Activated effector memory CD4-positive, alpha-beta T cell treated with Interleukin-2 at 50 U/mL for 16 hours (primary cell): ENCODE measurements at places on chromosomes 16 and 17.

- DNase-seq: no peak
Observed at GRCh38 chr16:70511833-70512232, 11.5 kb downstream of the COG4 start.

DNA sequence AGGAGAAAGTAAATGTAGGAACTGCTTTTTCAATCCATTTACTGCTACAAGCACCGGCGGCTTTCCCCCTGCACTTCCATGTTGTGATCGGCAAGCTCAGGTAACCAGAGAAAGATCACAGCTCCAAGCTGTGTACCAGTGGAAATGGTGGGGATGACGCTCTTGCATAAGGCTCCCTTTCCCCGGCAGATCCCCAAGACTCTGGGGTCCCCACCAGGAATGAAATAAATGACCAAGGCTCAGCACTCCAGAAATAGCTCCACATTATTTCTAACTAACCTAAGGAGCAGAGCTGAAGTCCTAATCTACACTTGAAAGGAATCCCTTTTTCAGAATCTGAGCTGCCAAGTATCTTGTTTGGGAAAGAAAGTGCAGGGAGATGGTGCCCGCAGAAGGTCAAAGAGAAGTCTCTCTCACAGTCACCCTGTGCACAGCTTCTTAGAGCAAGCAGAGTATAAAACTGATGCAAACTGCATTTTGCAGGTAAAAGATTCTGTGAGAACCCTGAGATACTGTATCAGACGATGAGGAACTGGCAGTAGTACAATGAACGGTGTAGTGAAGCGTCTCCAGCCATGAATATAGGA lies 11.1 kb downstream of the GRB2 start:
- DNase-seq: no peak

DNA sequence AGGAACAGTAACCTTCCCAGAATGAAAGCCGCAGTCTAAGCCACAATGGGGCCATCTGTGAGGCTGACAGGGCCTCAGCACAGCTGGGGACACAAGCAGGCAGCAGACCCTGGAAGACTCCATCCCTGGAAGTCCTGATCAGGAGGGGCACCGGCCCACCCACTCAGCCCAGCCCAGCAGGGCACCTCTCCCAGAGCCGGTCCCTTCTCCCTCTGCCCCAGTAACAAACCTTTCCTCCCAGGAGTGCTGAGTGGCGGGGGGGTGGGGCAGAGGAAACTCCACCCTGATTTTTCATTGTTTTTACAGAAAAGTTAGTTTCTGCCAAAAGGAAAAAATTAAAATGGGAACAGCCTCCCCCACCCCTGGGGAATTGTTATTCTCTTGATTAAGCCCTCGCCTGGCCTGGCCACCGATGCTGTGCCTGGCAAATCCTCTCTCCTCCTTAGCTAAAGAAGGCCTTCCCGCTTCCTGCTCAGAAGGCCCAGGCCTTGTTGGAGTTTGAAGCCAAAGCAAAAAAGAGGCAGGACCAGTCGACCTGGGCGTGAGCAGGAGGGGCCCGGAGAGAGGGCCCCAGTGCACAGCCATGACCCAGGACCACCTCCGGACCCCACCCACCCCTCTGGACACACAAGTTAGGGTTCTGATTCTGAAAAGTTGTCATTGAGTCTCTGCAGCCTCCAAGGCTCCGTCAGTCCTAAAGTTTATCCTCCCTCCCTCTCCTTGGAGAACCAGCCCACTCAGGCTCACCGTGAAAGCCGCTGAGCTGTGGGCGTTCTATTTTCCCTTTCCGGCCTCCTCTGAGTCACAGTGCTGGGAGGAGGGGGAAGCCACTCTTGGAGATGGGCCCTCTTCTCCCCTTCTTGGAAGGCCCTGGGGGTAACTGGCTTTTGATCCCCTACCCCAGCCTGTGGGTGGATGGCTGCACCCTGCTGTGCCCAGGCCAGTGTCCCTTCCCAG lies 128.4 kb upstream of the TNRC6C start:
- no peak for DNase-seq

DNA sequence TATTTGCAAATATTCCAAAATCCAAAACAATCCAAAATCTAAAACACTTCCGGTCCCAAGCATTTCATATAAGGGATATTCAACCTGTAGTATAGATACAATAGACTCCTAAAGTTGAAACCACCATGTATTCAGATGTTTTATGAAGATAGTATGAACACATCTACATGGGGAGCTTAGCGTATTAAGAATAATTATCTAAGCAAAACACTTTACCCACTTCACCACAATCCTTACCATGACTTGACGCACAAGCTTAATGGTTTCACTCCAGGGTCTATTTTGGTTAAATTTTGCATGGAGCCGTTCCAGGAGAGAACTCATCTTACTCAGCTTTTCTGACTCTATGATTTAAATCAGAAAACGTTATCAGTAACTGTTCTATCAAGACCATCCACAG lies 3.5 kb downstream of the MED1 start:
- no peak for DNase-seq

GRCh38 chr17:77288115-77288619 lies 147.4 kb downstream of the SEC14L1 start:
- DNase-seq: no peak

DNA sequence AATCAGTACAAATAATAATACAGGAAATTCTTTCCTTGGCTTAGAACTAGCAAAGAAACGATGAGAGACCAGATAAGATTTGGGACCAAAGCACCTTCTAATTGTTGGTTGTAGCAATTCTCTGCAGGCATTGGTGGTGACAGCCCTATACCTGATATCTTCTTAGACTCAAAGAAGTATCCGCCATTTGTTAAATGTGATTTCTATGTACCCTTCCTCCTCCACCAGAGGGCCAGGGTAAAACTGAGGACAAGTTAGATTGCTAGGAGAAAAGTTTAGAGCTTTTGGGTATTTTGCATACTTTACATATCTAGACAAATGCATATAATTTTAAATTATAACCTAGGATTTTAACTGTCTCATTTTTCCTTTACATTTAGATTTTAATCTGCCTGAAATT lies 304.3 kb downstream of the HS3ST4 start:
- DNase-seq: no peak

DNA sequence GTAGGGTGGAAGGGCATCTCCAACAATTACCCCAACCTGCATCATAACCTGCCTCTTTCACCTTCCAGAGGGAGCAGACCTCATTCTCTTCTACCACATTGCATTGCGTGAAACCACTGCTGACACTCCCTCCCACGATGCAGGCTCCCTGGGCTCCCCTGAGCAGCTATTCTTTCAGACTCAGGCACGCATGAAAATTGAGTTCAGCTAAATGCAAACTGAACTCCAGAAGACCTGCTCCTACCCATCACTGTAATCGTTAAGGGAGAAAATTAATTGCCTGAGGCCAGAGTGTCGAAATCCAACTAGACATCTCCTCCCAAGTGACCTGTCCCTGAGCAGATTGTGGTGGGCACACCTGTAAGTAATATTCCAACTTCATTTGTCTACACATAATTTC lies 186.0 kb downstream of the GRIN2A start:
- no peak for DNase-seq

- DNase-seq: no peak
Observed at GRCh38 chr16:63618896-63619485, 1502.9 kb downstream of the CDH11 start.

DNA sequence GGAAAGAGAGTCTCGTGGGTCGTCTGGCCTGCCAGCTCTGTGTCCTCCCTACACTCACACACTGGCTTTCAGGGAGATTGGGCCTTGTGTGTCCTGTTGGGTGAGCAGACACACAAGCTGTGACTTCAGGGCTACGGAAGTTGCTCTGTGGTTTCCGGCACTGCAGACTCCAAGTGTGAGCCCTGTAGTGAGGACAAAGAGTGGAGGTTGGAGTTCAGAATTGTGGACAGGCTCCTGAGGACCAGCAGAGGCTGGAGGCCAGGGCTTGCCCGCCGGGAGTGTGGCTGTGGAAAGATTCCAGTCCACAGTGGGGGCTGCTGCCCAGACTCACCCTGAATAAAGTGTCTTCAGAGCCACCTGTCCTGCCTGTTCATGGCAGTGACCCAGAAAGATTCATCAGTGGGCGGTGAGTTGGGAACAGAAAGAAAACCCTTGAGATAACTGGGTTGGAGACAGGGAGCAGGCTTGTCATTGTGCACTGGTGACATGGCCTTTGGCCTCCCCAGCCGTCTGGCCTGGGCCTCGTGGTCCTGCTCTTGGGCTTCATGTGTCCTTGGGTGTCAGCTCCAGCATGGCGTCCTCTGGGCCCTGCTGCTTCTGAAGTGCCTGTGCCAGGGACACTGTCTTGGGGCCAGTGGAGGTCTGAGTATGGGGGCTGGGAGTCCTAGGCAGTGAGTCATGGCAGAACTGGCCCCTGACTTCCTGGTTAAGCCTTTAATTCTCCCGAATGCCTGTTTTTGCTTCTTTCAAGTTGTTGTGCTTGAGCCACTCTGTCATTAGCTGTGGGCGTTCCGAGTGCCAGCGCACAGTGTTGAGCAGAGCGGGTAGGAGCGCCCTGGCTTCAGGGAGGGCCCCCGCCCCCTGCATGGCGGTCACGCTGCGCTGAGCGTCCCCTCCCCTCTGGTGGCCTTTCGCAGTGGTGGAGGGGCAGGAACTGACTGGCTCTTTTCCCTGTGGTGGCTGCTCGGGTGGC lies 19.9 kb upstream of the ZNF750 start:
- peak; percentile 51 for DNase-seq

GRCh38 chr17:52148288-52148968 lies 10.1 kb downstream of the CA10 start:
- DNase-seq: no peak

DNA sequence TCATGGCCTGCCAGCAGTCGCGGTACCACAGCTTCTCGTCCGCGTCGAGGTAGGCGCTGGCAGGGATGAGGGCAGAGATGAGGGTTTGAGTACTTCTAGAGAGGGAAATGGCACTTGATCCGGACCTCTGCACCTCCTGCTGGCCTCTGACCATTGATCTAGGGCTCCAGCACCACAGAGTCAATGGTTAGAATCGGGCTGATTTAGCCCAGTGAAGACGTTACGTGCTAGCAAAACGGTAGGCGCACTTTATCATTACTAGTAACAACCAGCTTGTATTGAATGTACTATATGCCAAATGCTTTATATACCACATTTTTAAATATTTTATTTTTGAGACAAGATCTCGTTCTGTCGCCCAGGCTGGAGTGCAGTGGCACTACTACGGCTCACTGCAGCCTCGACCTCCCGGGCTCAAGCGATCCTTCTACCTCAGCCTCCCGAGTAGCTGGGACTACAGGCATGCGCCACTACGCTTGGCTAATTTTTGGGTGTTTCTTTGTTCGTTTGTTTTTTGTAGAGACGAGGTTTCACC lies 526 bp downstream of the TSNAXIP1 start:
- DNase-seq: no peak

- no peak for DNase-seq
Observed at GRCh38 chr16:89061086-89061485, 32.6 kb upstream of the ACSF3 start.

GRCh38 chr17:17970699-17971430 lies 1.3 kb downstream of the TOM1L2 start:
- no peak for DNase-seq

GRCh38 chr17:76543482-76543825 lies 3.6 kb downstream of the PRCD start:
- DNase-seq: no peak

- no peak for DNase-seq
Observed at GRCh38 chr17:13510062-13510461, 91.7 kb downstream of the HS3ST3A1 start.

GRCh38 chr17:17204041-17204591 lies 2.0 kb downstream of the PLD6 start:
- no peak for DNase-seq

GRCh38 chr16:17278988-17279387 lies 191.8 kb downstream of the XYLT1 start:
- DNase-seq: no peak

DNA sequence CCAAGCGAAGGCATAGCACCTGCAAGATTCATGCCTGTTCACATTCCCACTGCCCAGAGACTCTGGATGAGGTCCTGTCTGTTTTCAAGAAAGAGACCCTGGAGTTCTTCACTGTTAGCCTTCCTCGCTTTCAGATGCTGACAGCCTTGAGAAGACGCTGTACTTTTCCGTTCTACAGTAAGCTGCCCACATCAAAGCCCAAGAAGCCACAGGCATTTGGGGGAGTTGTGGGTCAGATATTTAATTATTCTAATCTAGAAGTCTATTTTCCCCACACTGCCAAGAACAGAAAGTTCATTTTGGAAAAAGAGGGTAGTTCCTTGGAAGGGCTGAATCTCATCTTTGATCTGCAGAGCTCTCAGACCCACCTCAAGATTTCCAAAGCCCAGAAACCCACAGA lies 127.9 kb downstream of the AXIN2 start:
- DNase-seq: no peak

- no peak for DNase-seq
Observed at GRCh38 chr16:7651803-7652570, 319.3 kb downstream of the RBFOX1 start.

- peak; percentile 41 for DNase-seq
Observed at GRCh38 chr17:20121359-20122253, 112.4 kb downstream of the SPECC1 start.

DNA sequence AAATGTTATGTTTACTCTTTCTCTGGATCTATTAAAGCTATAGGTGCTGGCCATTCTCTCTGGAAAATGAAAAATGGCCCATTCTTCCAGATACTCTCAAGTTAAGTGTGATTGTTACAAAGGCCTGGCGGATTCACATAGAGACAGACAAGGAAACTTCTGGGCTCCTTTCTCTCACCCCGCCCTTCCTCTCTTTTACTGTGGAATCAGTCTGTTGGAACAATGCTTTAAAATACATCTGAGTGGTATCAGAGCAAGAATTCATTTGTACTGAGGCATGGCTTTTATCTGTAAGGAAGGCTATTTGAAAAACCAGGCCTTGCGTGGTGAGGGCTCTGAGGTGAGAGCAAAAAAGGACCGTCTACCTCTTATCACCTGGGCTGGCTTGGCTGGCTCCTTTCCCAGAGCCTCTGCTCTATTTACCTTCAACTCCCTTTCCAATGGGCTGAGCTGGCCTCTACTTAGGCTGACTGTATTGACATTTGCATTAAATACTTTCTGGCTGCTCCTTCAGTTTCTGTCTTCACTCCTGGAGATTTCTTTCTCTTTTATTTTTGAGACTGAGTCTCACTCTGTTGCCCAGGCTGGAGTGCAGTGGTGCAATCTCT lies 274.0 kb downstream of the PHKB start:
- no peak for DNase-seq

DNA sequence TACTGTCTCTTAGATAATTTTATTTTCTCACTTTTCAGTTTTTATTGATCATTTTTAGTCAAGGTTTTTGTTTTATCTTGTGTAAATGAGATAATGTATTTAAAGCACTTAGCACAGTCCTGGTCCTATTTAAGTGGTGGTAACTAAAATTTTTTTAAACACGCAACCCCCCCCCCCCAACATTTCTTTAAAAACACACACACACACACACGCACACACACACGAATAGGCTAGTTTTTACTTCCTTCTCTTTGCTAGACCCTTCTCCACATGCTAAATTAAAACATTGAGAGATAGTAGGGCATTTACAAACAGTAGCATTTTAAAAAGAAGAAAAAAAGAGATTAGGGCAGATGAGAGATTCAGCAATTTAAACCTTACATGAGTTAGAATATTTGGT lies 5.0 kb downstream of the NFATC3 start:
- no peak for DNase-seq
